GM19239 (cell line): ENCODE measurements at places on chromosomes 4 and X.

DNA sequence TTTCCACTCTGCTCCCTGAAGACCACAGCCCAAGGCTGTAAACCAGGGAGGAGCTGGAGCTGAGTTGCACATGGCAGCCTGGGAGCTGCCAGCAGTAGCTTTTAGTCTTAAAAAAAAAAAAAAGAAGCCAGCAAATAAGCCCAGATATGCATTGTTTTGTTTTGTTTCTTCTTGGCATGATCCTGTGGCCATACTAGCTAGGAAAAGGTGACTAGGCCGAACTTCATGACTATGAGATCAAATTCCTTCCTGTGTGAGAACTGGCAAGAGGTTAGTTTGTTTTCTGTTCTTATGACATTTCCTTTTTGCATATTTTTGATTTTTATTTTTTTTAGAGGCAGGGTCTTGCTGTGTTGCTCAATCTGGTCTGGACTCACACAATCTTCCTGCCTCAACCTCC is 323.3 kb downstream of the DCTD start:
- DNase-seq: no peak

GRCh38 chr4:134747108-134747805 is 545.7 kb upstream of the PABPC4L start:
- DNase-seq: no peak

DNA sequence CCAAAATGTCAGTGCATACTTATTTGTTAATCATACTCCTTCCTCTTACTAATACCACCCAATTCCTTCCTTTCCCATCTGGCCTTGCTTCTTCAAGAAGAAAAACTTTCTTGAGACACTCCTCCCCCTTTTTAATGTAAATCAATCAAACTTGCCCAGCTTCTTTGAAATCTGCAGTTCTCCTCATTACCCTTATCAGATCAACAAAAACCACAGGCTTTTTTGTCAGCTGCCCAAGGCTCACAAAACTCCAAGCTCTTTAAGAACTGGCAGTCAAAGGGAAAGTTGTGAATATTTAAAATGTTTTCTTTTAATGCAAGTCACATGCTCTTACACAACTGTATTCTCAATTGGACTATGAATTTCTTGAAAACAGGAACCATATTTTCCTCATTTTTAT is 11.3 kb upstream of the MYOZ2 start:
- DNase-seq: no peak

- DNase-seq: no peak
Measured at GRCh38 chr4:22911285-22911684, 218.5 kb downstream of the GBA3 start.

DNA sequence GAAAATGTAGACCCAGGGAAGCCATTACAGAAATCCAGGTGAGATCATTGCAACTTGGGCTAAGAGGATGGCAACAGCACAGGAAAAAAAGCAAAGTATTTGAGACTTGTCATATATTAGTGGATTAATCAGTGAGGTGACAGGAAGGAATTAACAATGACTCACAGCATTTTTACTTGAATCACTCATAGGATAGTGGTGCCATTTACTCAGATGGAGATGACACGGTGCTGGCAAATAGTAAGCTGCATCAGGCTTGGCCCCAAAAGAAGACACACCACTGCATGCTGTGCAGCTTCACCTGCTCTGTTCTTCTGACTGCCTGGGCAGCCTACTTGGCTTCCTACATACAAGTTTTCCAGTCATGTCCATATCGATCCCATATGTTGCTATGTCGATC is 144.8 kb downstream of the FRYL start:
- DNase-seq: no peak

DNA sequence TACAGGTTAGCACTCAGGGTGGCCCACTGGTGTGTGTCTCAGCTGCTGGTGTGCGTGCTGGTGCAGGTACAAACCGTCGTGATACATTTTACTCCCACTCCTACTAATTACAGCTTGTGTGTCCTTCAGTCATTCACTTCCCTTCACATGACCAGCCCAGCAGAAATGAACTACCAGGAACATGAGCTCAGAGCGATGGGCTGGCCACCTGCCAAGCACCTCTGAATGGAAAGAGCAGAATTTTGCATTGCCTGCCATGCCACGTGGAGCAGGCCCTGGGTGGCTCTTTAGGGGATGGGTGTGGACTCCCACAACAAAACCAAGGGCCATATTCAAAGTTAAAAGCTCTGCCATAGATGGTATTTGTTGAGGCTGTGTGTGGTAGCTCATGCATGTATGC is 58.9 kb upstream of the PGM2 start:
- no peak for DNase-seq

GRCh38 chr4:122636697-122637096 is 15.8 kb upstream of the IL21 start:
- DNase-seq: no peak

DNA sequence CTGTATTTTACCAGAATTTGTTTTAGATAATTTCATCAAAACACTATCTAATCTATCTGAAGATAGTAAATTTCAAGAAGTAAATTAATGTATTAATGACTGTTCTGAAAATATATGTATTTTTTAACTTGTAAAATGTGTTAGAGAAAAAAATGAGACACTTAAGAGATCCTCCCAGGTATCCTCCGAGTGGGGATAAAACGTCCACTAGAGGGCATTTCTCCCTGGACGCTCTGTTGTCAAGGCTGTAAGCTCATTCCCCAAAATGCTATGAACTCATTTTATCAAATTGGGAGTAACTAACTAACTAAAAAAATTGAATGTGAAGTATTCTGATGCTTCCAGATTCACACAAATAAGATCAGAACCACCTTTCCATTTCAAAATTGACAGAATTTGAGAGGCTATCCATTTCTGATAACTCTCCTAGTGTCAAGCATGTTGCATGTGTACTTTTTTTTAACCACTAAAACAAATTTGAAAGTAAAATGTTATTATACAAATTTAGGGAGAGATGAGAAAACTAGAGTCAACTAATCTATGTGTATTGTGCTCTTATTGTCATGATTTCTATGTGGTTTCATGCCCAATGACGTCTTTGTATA is 337.3 kb upstream of the HS3ST1 start:
- no peak for DNase-seq

DNA sequence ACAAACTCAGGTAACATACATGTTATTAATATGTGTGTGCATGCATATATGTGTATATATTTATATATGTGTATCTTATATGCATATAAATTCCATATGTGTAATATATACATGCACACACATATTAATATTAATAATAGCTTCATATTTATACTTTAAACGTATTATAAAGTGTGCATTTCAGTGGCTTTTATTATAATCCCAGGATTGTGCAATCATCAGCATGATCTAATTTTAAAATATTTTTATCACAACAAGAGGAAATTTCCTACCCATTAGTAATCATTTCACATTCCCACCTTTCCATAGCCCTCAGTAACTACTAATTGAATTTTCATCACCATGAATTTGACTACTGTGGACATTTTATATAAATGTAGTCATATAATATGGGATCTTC is 2211.9 kb upstream of the TENM3 start:
- no peak for DNase-seq

GRCh38 chrX:154131955-154132354 is 12.1 kb upstream of the OPN1LW start:
- no peak for DNase-seq

DNA sequence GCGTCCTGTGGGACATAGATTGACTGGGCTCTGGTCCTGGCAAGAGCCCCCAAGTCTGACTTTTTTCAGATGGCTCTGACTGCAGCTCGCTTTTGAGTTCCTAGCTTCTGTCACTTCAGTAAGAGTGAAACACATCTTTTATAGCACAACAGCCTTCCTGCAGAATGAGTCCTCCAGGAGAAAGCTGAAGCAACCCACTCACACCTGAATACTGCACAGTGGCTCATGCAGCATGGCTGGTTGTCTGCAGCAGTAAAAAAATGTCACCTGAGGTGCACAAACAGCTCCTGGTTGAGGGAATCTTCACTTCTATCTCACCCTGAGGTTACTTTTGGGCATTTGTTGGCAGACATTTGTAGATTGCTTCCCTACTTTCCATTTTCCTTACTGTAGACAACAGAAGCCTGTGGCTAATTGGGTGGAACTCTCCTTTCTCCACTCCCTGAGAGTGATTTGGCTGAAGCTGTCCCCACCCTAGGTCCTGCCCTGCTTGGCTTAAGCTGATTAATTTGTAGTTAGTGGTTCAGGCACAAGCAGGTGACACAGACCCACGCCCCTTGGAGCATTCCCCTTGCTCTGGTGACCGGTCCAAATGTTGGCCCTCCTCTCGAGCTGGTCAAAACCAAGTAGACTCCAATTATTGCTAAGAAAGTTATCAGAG is 99.7 kb downstream of the NPNT start:
- no peak for DNase-seq

GRCh38 chr4:6962211-6963041 is 52.8 kb downstream of the TBC1D14 start:
- no peak for DNase-seq

GRCh38 chr4:105122350-105122749 is 24.3 kb upstream of the TET2 start:
- DNase-seq: no peak

GRCh38 chr4:96913441-96914080 is 1073.7 kb downstream of the PDHA2 start:
- no peak for DNase-seq

GRCh38 chr4:76060506-76060905 is 14.0 kb upstream of the ART3 start:
- no peak for DNase-seq

DNA sequence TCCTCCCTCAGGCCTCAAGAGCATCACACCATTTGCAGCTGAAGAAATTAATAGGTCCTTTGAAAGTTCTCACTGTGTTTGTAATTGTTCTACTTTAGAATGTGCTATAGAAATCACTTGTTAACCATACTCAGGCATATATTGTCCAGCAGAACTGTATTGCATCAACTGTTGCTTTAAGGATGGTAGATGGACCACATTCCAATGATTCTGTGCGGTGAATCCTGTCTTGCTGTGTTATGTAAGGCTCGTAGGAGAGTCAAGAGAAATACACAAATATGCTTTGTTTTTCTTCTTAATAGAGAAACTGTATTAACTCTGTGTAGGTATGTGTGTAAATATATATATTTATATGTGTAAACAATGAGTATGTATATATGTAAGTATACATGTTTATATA is 6.3 kb upstream of the ADGRA3 start:
- DNase-seq: no peak

DNA sequence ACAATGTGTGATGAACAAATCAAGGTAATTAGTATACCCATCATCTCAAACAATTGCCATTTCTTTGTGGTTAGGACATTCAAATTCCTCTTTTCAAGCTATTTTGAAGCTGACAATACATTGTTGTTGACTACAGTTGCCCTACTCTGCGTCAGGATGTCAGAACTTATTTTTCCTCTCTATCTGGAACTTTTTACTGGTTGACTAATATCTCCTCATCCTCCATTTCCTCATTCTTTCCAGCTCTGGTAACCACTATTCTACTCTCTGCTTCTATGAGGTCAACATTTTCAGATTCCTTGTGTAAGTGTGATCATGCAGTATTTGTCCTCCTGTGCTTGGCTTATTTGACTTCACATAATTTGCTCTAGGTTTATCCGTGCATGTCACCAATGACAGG is 240.5 kb upstream of the HS3ST1 start:
- no peak for DNase-seq
